ENCODE measurements at places on chromosomes 7 and 10.

- no peak for DNase-seq
Observed at GRCh38 chr10:1157615-1157933, 101.4 kb downstream of the WDR37 start.

GRCh38 chr7:78412216-78412858 lies 613.8 kb downstream of the PHTF2 start:
- DNase-seq, result no peak

DNA sequence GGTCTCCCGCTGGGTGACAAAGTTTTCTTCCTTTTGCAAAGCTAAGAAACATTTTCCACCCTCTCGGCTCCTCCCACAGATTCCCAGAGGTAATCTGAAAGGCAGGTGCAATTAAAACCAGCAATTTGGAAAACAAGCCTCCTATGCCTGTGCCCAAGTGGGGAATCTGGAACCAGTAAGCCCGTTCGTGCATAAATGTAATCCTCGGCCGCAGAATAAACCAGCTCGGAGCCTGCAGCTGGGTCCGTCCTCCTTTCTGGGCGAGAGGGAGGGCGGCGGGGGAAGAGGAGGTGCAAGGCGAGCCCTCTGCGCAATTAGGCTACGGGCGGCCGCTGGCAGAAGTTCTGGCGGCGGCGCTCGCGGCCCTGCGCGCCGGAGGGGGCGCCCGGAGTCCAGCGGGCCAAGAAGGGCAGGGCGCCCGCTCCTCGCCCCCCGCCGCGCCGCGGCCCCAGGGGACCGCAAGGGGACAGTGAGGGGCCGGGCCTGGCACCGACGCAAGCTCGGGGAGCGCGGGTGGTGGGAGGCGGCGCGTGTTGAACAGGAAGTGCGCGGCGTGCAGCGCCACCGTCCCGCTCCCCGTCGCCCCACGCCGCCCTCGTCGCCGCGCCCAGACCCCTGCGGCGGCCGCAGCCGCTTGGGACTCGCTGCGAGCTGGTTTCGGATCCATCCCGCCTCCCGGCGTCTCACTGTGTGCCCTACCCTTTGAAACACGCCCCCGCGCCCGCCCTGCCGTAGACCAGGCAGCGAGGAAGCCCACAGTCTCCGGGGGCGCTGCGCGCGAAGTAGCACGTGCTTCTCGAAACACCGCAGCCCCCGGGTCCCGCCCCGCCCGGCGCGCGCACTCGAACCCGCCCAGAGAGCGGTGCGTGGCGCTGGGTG lies at the start of gene PRKAG2:
Gene PRKAG2 (minus strand): TSS at position 217 of the 879 bp plus-strand sequence. CDS start 495 bp downstream, outside the sequence.
- no peak for DNase-seq

DNA sequence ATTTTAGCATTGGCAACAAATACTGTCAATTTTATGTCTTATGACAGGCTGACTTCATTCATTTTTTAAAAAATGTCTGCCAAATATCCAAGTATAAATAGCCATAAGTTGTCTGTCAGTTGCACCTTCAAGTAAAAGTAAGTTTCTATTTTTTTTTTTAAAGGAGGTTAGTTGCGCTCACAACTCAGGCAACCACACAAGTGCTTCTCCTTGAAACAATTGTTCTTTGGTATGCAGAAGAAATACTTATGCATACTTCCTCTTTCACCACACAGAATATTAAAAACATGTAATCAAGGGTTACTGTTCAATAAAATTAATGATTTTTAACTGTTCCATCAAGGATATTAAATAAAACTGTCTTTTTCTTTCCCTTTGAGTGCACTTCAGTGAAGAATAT lies 97.9 kb downstream of the RTKN2 start:
- no peak for DNase-seq

GRCh38 chr7:270351-270983 lies 19.5 kb upstream of the FOXL3 start:
- DNase-seq, result no peak

DNA sequence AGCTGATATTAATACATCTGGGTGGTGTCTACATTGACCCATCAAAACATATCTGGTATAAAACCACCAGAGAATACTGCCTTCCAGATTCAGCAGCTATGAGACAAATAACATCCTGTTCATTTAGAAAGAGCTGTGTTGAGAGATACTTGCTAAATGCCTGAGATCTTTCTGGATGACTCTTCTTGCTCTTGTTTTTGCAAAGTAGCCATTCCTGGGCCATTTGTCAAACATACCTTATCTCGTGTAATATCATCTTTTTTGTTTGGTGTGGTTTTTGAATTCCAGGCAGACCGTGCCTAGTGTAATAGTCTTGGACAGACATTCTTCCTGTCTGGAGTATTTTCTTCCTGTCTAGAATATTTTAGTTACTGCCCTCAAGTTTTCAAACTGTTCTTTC lies 74.7 kb upstream of the PRR15 start:
- no peak for DNase-seq

- no peak for DNase-seq
Observed at GRCh38 chr7:27110186-27111031, 7.9 kb upstream of the HOXA2 start.

- DNase-seq, result no peak
Observed at GRCh38 chr10:93945819-93946218, 47.9 kb upstream of the PLCE1 start.

DNA sequence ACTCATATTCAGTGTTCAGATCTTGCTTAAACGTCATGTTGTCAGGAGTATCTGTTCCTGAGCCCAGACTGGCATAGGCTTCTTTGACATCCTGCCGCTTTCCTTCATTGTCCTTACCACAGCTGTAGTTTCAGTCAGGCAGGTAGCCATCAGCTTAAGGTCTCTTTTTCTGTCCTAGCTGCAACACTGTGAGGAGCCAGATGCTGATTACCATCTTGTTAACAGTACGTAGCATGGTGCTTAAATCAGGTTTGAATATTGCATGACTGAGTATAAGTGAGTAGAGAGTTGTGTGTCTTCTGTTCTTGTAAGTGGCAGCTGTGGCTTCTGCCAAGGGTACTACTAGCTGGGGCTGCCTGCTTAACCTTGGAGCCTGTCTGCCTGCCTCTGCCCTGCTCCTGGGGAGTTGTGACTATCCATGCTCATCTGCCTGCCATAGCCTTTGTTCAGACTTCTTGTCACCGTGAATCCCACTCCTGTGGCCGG lies 92.6 kb downstream of the MAPK8 start:
- DNase-seq, result no peak

DNA sequence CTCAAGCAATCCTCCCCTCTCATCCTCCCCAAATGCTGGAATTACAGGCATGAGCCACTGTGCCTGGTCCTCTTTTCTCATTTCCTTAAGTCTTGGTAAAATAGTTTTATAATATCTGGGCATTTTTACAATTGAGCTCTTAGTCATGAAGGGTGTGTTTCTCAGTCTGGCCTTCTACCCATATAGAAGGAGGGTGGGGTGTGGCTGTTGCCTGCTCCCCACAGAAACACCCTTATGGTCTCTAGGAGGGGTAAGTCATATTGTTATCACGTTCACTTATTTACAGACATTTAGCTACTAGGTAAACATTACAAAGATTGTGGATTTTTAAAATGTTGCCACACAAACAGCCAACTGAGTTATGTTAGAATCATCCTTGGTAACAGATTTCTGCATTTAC lies 6.7 kb upstream of the OTUD1 start:
- no peak for DNase-seq

- no peak for DNase-seq
Observed at GRCh38 chr7:129617178-129617577, 5.7 kb downstream of the NRF1 start.

Measured in hippocampal formation (tissue), 2 donors.